Heart right ventricle (tissue), 16 donors: ENCODE measurements at places on chromosomes 11 and 22. TPM values are rescaled to one million over a fixed set of nuclear protein-coding genes. Genes with fewer than 3 reads are reported as not detected.

DNA sequence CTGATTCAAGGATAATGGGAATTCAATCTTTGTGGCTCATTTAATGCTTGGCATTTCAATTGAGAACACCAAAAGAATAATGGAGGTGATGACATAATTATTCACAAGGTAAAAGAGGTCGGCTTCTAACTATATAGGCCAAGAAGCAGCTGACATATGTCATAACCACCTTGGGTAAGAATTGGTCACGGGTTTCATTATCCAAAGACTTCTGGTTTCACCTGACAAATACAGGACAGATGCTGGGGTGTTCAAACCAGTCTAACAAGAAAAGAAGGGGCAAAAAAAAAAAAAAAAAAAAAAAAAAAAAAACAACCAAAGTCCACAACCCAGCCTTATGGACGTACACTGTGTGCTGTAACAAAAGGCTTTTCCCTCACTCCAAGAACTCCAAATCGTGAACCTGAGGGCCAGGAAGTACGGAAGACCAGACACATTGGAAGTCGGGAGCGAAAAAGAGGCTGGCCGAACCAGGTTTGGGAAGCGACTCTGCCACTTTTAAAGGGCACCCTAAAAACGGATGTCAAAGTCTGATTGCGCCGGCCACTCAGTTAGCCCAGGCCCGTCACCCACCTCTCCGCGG lies 385 bp downstream of the HARBI1 start:
- DNase-seq, result no peak

GRCh38 chr11:84909740-84910139 lies 717.4 kb downstream of the DLG2 start:
- DNase-seq, result no peak

The THRSP gene
- 13.6 TPM for polyA plus RNA-seq

The OVOL1 gene
- not detected for polyA plus RNA-seq

The ASCL2 gene
- 0.22 TPM for polyA plus RNA-seq

- no peak for DNase-seq
These were observed 95.7 kb downstream of the OSBP2 start for GRCh38 chr22:30790366-30790765.
